SK-N-MC (cell line): ENCODE measurements at places on chromosomes 3 and 15.

DNA sequence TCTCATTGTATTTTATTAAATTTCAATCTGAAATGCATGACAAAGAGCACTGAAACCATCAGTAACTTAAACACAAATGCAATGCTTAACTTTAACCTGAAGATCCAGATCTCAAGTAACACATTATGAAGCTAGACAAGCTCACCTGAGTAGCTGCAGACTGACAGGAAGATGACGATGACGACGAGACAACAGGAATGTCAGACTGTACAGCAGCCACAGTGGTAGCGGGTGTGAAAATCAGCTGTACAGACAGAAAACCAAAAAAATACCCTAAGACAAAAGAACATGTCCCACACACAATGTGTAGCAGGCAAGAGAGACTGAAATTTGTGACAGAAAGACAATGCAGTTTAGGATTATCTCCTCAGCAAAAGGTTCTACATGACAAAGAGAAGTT, 36.3 kb downstream of the PHC3 start:
- no peak for DNase-seq

DNA sequence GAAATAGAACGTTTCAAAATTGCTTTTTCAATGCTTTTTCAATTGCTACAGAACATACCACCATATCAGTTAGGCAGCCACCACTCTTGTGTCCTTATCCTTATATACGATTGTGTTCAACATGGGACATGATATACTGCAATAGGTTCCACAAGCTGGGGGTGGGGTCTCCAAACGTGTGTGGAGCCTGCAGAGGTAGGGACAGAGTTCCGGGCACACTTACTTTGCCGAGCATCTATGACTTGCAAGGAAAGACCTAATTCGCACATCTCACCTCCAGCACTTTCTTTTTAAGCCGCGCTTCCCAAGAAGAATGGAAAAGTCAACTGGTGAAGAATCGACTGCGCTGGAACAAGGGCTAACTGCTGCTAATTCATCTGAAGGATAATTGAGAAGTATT, 39.6 kb upstream of the SFMBT1 start:
- no peak for DNase-seq

DNA sequence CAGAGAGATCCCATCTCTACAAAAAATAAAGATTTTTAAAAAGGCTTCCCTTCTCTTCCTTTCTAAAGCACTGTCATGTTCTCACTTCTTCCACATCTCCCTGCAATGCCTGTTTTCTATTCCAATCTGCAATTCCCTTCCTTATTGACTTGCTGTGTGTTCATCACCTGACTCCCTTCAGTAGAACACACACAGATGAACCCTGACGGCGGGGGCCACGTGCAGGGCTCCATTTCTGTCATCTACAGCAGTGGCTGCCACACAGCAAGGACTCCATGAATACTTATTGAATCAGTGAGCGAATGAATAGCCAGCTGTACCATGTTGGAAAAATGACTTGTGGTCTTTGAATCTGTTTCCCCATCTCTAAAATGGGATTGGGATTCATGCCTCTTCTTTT, 26.1 kb downstream of the BHLHE40 start:
- no peak for DNase-seq

- DNase-seq = no peak
These were observed 290.5 kb downstream of the NAALADL2 start for GRCh38 chr3:175149675-175150074.

- no peak for DNase-seq
These were observed 198.5 kb upstream of the GADL1 start for GRCh38 chr3:31092748-31093589.

DNA sequence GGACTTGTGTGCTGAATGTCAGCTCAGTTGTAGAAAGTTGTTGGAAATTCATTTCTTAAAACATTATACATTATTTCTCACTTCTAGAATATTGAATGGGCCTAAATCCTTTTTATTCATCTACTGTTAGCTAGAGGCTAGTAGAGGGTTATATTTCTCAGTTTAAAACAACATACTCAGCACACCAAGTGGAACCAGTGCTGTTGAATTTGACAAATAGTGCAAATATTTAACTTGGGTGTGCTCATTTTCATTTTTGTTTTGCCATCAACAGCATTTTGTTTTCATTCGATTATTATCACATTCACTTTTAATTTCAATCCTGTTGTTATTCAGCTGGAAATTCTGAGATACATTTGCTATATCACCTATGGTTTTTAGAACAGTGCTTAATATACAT, 269.4 kb upstream of the PEX5L start:
- DNase-seq = no peak

DNA sequence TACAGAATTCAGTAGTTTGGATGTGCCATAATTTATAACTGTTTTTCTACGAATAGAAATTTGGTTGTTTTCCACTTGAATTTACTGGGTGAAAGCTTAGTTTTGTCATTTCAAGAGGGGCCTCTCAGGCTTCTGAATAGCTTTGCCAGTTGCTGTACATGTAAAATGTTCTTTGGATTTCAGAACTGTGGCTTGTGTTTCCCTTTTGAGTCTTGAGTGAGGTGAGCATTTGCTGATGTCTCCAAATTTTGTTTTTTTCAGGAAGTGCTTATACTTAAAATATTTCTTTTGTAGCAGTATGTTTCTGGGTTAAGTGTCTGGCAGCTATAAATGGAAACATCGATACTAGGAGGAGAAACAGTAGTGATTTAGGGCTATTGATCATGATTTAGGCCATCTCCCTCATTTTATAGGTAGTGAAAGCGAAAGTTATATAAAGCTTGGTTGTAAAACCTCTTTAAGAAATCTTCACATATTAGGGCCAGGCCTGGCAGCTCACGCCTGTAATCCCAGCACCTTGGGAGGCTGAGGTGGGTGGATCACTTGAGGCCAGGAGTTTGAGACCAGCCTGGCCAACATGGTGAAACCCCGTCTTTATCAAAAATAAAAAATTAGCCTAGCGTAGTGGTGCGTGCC, 9.2 kb upstream of the TRAK1 start:
- DNase-seq = no peak

DNA sequence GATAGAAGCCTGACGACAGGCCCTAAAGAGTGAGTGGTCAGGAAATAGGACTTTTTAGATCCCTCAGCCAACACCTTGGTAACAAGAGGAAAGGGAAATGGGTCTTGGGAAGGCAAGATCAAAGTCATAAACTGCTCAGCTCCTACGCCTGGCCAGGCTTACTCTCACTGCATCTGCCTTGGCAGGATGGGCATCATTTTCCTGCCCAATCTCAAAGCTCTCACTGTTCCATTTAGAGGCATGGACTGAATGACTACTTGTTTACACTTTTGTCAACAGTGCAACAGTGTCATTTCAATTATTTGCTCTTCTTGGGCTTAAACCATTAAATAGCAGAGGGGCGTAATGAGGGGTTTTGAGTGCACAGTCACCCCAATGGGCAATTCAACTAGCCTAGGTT, 808.7 kb downstream of the GRM7 start:
- DNase-seq = no peak

DNA sequence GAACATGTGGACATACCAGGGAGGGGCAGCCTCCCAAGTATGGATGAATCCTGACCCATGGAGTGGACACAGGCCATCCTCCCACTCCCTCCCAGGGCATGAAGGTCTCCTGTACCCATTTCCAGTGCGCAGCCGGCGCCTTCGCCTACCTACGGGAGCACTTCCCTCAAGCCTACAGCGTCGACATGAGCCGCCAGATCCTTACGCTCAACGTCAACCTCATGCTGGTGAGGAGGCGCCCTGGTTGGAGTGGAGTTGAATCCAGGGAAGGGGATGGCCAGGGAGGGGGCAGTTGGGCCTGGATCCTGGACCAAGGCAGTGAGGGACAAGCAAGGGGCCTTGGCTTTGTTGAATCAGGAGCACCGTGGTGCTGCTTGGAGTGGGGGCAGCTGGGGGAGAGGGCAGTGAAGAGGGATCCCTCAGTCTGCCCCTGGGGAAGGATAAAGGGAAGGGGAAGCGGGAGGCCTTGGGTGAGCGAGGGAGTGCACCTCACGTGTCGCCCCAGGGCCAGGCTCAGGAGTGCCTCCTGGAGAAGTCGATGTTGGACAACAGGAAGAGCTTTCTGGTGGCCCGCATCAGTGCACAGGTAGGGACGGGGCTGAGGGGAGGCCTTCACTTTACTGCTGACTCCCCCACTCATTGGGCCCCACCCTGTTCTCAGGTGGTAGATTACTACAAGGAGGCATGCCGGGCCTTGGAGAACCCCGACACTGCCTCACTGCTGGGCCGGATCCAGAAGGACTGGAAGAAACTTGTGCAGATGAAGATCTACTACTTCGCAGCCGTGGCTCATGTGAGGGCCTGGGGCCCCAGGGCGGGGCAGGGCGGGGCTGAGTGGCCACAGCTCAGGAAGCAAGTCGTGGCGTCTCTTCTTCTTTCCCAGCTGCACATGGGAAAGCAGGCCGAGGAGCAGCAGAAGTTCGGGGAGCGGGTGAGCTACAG, 25.3 kb downstream of the PTPN23 start:
- no peak for DNase-seq

DNA sequence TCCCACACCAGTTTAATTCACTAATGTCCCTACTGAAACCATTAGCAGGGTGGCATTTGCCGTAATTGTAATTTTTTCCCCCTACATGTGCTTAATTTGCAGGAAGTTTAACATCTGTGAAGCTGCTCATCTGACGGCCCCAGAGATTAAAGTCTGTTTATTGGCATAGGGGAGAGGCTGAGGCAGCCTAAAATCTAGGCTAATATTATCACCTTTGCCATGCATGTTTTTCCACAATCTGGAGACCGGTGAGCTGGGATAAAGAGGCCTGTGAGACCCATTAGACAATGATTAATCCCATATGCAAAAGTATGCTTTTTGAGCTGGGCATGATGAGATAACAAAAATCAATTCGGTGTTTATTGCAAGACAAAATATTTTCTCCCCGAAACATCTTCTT, 561.2 kb upstream of the ALCAM start:
- DNase-seq = no peak

DNA sequence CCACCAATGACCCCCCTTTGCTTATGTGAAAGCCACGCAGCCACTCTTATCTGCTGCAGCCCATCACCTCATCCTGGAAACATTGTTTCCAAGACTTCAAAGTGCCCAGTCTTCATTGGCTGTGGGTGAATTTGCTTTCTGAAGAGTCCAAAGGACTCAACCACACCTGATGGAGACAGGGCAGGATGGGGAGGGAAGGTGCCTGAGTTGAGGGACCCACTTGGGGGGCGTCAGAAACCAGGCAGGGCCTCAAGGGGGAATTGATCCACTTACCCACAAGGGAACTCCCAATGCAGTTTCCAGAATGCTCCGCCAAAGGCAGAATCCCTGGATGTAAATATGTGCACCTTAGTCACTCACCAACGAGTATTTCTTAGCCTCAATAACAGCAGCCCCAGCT, 147.9 kb upstream of the ATP2B2 start:
- DNase-seq = no peak

DNA sequence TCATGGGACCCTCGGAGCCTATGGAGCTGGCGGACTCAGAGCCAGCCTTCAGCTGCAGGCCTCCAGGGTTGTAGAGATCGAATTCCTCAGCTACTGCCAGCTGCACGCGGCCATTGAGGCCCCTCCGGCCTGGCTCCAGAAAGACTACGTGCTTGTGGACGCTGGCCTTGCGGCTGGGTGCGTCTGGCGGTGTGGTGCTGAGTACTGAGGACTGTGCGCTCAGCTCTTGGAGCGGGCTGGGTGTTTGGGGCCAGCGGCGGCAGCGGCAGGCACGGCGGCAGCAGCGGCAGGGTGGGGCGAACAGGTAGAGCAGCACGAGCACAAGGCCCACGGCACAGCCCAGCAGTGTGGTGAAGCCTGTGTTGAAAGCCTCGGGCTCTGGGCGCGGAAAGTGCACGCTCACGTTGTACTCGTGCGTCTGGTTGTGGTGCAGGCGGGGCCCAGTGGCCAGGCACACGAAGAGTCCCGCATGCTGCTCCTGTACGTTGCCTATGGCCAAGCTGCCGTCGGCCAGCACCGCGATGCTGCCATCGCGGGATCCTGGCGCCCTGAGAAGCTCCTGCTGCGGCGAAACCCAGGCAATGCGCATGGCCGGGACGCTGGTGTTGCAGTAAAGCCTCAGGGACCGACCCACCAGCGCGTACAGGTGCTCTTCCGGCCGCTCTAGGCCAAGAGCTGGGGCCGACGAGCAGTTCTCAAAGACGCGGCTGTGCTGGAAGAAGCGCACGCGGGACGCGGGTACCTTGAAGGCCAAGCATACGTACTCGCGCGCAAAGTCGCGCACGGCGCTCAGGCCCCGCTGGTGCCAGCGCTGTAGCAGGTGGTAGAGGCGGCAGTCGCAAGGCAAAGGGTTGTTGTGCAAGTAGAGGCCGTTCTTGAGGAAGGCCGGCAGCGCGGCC, 1.3 kb downstream of the AMIGO3 start:
- no peak for DNase-seq

DNA sequence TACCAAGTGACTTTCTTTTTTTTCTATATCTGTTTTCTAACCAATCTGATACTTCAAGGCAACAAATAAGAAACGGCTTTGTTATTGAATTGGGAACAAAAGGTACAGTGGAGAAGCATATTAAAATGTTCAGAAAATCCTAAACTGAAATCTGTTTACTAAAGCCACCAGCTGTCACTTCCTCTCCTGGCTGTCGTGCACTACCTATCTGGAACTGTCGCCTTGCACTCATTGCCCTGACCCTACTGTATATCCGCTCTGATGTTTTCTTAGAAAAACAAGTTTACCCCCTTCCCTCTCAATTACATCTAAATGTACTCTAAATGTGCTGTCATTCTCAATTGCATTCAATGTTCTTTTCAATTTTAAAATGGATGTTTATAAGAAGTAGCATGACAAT, 439.8 kb upstream of the ARRDC4 start:
- no peak for DNase-seq

DNA sequence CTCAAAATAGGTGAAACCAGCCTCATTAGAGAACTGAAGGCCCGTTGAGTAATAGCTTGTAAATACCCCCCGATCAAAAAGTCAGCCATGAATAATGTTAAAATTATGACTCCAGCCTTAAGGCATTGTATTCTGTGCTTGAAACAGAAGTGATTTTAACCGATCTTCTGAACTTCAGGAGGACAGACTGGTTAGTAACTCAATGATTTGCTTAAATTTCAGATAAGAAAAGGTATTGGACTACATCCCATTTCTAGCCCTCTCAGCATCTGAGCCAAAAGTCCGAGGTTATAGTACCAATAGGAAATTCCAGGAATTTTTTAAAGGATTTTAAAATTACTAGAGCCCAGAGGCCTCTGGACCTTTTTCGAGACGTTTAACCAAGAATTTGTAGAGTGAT, 67.7 kb upstream of the FGF12 start:
- no peak for DNase-seq

- no peak for DNase-seq
These were observed 435.0 kb upstream of the C2CD4B start for GRCh38 chr15:62599791-62600777.
